ENCODE measurements at places on chromosomes 1 and 21.

DNA sequence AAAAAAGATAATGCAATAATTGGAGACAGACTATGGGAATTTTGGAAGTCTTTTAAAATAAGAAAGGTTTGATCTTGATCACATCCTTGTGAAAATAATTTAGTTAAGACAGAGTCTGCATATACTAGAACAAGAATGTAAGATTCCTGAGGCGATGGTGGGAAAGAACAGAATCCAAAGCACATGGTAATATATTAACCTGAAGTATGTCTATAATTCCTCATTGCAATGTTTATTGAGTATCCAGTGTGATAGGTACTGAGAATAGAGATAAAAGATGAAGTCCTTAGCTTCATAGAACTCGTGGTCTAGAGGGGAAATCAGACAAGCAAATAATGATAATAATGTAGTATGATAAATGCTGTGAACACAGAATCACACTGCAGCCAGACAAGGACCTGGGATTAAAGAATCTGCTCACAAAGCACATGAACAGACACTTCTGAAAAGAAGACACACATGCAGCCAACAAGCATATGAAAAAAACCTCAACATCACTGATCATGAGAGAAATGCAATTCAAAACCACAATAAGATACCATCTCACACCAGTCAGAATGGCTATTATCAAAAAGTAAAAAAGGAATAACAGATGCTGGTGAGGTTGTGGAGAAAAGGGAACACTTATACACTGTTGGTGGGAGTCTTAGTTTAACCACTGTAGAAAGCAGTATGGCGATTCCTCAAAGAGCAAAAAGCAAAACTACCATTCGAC, 6.9 kb upstream of the ANGPTL3 start:
- no peak for DNase-seq

DNA sequence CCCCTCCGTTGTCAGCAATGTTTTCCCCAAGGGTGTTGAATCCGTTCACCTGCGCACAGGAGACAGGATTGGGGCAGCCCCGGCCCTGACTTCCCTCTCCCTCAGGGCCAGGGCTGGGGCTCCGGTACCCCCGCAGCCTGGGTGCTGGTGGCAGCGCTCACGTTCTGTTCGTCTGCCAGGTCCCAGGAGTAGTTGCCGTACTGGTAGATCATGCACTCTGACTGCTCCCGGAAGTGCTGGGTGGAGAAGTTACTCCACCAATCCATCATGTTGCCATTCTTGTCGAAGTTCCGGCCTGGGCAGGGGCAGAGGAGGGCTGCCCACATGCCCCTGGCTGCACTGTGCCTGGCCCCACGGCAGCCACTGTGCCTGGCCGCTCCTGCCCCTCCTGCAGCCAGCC, 6.1 kb downstream of the PRXL2B start:
- no peak for DNase-seq

DNA sequence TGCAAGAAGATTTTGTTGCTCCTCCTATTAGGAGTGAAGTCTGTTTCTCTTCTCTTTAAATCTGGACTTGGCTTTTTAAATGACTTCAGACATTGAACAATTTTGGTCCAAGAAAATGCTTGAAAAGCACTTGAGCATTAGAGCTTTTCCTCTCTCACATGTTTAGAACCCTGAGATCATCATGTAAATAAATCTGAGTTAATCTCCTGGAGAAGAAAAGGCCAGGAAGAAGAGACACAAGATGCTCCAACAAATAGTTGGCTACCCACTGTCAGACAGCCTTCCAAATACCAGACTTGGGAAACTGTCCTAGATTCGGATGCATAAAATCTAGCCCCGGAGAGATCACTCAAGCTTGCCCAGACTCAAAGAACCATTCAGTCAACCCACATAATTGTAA, 1353.1 kb upstream of the ADGRL4 start:
- no peak for DNase-seq

DNA sequence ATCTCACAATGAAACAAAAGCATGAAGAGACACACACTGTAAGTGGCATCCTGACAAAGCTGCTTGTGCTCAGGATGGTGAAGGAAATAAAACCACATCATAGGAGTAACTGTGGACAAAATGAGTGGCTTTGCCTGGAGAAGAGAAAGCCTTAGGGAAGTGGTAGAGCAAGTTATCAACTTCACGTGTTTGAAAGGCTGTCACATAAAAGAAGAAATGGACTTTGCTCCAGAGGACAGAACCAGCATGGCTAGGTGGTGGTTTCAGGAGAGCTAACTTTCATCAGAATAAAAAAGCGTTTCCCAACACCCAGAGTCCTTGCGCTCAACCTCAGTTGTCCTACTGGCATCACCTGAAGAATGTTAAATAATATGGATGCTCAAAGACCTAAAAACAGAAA, 139.9 kb downstream of the SETD4 start:
- DNase-seq: no peak

- DNase-seq: no peak
Measured at GRCh38 chr21:16454399-16454798, 724.6 kb downstream of the USP25 start.

DNA sequence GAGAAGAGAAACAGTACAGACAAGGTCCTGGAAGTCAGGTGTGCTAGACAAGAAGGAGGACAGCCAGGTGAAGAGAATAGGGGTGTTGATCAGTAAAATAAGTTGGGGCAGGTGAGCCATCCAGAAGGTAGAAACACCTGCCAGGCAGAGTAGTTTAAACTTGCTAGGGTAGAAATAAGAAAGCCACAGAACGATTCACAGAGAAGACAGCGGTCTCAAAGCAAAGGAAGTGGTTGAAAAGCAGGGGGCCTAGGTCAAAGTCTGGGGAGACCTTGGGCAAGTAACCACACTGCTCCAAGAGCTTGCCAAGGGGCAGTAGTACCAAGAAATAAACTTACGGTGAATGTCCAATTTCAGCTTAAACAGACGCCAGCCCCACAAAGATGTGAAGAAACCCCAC, 116.6 kb upstream of the PROX1 start:
- DNase-seq: no peak

GRCh38 chr1:228794173-228794572, 58.9 kb downstream of the RHOU start:
- no peak for DNase-seq

DNA sequence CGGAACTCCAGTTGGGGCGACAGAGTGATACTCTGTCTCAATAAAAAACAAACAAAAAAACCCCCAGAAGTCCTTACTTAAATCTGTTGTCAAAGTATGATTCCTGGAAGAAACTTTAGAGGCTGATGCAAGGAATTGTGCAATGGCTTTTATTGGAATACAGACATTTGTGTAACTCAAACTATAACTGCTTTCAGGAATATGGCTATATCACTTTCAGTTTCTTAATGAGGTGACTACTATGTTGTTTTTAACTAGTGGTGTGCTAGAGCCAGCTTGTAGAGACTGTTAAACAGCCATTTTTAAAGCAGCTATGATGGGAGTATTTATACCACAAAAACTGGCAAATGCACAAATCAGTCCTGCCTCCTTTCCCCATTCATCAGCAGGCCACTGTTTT, 22.7 kb upstream of the DNAJC28 start:
- no peak for DNase-seq

DNA sequence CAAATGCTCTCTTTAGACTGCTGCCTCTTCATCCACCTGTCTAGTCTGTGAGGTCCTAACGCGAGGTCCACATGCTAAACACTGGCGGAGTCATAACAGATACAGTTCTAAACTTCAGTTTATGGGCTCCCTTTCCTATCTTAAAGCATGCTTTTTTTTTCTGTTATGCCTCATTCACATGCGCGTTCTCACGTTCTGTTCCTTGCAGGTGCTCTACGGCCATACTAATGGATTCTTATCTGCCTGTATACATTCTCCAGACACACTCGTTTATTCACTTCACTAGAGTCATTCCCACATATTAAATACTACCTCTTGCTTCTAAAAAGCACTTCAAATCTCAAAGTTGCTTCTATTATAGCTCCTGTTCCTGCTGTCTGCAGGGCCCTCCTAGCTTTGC, 38.7 kb downstream of the PHC2 start:
- no peak for DNase-seq

GRCh38 chr1:195656780-195657179, 951.5 kb downstream of the KCNT2 start:
- DNase-seq: no peak

GRCh38 chr1:2259668-2260402, 31.7 kb downstream of the SKI start:
- no peak for DNase-seq

GRCh38 chr21:38487901-38488639, 10.2 kb downstream of the ERG start:
- no peak for DNase-seq

DNA sequence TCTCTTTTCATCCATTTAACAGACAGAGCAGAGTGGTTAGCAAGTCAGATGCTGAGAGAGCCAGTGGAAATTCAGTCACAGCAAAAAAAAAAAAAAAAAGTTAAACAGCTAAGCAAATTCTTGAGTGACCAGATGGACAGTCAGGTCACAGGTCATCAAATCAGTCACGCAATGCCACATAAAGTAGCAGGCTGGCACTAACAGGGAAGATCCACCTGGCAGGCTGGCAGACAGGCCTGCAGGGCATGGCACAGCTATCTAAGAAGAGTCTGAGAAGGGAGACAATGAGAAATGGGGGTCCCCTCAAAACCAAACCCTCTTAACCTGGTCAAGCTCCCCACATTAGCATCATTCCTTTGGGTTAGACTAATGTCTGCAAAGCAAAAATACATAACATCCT, 371.9 kb downstream of the TTLL7 start:
- DNase-seq: no peak

DNA sequence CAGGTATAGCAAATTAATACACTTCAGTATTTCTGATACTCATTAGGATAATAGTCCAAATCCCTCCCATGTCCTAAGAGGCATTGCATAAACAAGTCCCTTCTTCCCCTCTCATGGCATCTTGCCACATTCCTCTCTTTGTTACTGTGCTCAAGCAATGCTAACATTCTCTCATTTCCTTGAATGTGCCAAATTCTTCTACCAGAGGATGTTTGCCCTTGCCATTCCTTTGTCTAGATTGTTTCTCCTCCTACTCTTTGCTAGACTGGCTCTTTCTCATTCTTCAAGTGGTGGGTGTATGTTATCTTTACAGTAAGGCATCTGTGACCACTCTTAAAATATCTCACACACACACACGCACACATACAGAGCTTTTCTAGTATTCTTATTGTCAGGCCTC, 621.0 kb upstream of the CXADR start:
- peak; percentile 76 for DNase-seq

DNA sequence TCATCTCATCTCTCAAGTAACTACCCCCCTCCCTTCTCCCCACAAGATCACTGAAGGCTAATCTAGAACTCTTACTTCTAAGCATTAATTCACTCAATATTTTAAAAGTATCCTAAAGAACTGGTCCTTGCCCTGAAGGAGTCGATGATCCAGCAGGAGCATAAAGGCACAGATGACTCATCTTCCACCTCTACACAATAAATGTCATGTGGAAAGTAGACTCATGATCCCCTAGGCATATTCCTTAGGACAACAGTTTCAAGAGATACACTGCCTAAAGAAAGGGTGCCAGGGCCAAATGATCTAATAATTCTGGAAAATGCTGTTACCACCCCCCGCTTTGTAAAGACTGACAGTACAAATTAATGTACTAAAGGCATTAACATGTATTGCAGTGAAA, 85.8 kb upstream of the DIRAS3 start:
- DNase-seq: no peak

GRCh38 chr1:7572654-7573152, 198.4 kb upstream of the VAMP3 start:
- no peak for DNase-seq

GRCh38 chr1:116514708-116515525, 55.9 kb downstream of the CD58 start:
- DNase-seq: peak; percentile 44

- DNase-seq: no peak
Measured at GRCh38 chr1:209249785-209250440, 333.6 kb upstream of the CAMK1G start.

DNA sequence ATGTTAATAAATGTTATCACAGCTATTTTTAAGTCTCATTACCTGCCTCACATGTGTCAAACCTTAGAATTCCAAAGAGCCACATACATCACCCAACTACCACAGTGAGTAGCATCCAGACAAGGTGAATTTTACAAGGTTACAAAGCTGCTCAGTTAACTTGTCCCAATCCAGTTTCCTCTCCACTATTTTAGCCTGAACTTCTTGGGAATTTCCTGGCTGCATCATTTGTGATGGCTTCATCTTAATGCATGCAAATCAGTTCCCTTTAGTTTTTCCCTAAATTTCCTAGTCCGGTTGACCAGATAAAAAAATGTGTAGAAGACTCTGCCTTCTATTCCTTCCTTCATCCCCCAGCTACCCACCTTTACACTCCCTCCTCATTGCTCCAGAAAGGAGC, 597 bp upstream of the TRAF3IP3 start:
- DNase-seq: no peak

- no peak for DNase-seq
Measured at GRCh38 chr1:219039017-219039681, 134.5 kb upstream of the LYPLAL1 start.

DNA sequence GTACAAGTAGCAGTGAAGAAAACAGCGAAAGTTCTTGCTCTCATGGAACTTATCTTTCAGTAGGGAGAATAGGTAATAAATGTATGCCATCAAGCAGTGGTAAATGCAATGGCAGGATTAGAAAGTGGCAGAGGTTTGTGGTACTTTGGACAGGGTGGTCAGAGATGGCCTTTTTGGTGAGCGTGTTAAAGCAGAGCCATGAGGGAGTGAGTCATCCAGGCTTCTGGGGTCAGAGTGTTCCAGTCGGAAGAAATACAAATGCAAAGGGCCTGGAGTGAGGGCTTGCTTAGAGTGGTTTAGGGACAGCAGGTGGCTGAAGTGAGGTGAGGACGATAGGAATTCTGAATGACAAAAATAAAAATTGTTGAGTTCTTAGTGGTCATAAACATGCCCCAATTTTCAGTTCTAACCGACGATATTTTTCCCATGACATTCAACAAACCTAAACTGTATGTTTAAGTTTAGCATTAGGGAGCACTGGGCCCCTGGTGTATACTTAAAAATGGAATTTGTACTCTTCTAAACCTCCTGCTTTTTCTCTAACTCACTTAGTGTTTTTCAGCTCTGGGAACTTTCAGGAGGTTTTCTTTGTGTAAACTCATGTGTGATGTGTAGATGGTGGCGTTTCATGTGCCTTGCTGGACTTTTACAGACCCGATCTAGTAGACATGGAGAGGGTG, 78.2 kb downstream of the MACF1 start:
- no peak for DNase-seq

GRCh38 chr1:221435504-221435904, 306.4 kb downstream of the DUSP10 start:
- peak; percentile 83 for DNase-seq

- no peak for DNase-seq
Measured at GRCh38 chr1:107339775-107340174, 198.9 kb downstream of the NTNG1 start.

GRCh38 chr21:33230545-33231324, 997 bp downstream of the IFNAR2 start:
- DNase-seq: peak; percentile 67

DNA sequence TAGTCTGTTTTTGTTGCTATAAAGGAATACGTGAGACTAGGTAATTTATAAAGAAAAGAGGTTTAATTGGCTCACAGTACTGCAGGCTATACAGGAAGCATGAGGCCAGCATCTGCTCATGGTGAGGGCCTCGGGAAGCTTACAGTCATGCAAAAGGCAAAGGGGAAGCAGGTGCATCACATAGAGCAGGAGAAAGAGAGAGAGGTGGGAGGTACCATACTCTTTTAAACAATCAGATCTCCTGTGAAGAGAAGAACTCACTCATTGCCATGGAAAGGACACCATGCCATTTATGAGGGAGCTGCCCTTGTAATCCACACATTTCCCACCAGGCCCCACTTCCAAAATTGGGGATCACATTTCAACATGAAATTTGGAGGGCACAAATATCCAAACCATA, 12.7 kb downstream of the PPP1R12B start:
- DNase-seq: no peak
